Activated CD4-positive, alpha-beta T cell treated with anti-CD3 and anti-CD28 coated beads for 24 hours (primary cell): ENCODE measurements at places on chromosomes 12 and 14.

GRCh38 chr14:32233260-32233659 lies 30.2 kb upstream of the RNU6-8 start:
- DNase-seq: no peak

DNA sequence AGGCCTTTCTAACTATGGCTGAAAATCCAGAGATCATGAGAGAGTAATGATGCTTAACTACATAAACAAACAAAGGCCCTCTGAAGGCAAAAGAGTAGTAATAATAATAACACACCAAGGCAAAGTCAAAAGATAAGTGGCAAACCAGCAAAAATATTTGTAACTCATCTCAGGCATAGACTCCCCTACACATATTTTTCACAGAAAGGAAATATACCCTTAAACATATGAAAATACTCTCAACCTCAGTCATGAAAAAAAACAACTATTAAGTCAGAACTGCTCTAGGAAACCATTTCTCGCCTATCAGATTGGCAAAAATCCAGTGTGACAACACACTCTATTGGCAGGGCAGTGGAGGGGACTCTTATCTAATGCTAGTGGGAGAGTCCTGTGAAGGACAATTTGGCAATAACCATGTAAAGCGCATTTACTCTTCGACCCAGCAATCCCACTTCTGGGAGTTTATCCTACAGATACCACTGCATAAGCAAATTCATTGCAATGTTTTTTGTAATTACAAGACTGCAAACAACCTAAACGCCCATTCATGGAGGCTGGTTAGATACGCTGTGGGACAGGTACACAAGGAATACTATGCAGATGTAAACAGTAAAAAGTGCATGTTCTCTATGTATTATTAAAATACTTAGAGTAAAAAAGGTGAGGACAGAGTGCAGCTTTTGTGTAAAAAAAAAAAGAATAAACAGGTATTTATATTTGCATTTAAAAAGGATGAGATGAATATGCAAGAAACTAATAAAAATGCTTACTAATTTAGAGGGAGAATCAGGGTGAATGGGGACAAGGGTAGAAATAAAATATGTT lies 26.0 kb upstream of the IL22 start:
- DNase-seq: no peak

- no peak for DNase-seq
Measured at GRCh38 chr14:61334197-61334701, 12.9 kb downstream of the PRKCH start.

DNA sequence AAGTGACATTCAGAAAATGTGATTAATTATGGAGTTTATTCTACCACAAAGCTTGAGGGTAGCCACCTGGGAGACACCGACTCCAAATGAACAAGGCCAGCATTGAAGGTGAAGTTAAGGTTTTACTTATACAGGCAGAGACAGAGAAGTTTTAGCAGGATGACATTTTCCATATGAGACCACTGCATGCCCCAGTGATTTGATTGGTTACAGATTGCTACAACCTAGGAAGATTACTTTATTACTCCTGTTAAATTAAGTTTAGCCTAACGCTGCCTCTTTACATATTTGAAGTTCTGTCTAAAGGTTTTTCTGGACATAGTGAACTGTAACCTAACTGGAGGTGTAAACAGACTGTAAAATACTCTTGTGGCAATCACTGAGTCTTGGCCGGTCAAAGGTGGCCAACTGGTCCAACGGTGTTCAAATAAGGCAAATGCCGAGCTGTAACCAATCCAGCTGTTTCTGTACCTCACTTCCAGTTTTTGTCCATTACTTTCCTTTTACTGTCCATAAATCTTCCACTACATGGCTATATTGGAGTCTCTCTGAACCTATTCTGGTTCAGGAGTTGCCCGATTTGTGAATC lies 57.2 kb downstream of the RIN3 start:
- no peak for DNase-seq

DNA sequence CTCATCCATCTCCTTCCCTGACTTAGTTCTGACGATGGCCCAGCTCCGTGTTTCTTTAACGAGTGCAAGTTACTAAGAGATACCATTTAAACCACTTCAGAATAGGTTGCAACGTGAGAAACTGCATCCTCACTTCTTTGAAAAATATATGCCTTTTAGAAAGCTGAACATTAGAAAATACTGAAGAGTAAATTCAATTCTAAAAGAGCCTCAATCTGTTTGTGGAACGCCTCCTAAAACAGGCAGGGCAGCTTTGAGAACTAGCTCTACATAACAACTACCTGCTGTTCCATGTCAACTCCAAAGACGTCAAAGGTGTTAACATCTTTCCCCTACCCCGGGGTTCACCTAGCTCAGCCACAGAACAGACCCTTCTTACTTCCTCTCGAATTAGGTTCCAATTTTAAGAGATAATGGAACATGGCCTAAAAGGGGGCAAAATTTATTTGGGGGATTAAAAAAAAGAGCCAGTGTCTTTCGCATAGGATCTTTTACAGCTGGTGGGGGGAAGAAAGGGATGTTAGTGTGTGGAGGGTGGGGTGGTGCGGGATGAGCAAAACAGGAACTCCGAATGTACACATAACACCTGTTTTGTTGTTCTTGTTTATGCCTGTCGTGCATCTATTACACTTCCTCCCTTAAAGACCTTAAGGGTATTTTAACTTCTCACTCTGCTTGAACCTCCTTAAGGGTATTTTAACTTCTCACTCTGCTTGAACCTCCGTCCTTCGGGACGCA lies 3.3 kb downstream of the BHLHE41 start:
- DNase-seq: no peak

GRCh38 chr14:25056688-25057078 lies 6.7 kb upstream of the STXBP6 start:
- no peak for DNase-seq

DNA sequence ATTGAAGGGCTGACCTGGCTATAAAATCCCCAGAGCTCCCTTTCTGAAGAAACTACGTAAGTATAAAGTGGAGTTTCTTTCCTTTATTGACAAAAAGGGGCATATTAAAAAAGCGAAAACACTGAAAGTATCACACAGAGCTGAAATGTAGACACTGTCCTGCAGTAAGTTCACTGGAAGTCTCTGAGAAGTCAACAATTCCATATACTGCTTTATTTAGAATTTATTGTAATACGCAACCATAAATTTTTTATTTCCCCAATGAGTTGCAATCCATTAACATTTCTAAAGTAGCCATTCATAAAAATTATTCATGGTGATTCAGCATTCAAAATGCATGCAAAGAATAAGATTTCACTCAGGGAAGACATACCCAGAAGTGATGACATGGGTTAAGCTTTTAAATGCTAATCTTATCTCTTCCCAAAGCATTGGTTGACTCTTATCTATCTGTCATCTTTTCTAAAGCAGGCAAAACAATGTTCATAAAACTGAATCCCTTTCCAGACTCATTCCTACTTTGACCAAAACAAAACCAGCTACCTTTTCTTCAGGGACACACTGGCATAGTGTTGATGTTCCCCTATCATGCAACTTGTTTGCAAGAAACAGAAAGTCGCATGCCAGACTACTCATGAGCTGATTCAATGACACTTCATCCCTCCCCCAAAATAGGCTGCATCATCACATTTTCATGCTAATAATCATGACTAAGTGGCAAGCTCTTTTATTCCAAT lies 17.3 kb downstream of the KITLG start:
- DNase-seq: no peak

GRCh38 chr14:29603696-29604095 lies 324.0 kb downstream of the PRKD1 start:
- no peak for DNase-seq

- no peak for DNase-seq
Measured at GRCh38 chr14:102530828-102531478, 21.4 kb upstream of the ANKRD9 start.

GRCh38 chr12:109844091-109844490 lies 10.9 kb upstream of the TRPV4 start:
- DNase-seq: no peak

- DNase-seq: no peak
Measured at GRCh38 chr12:56237552-56237951, 7.7 kb downstream of the SLC39A5 start.

- DNase-seq: no peak
Measured at GRCh38 chr12:131442337-131442918, 268.5 kb upstream of the SFSWAP start.

- no peak for DNase-seq
Measured at GRCh38 chr14:97253756-97254155, 456.6 kb downstream of the VRK1 start.

DNA sequence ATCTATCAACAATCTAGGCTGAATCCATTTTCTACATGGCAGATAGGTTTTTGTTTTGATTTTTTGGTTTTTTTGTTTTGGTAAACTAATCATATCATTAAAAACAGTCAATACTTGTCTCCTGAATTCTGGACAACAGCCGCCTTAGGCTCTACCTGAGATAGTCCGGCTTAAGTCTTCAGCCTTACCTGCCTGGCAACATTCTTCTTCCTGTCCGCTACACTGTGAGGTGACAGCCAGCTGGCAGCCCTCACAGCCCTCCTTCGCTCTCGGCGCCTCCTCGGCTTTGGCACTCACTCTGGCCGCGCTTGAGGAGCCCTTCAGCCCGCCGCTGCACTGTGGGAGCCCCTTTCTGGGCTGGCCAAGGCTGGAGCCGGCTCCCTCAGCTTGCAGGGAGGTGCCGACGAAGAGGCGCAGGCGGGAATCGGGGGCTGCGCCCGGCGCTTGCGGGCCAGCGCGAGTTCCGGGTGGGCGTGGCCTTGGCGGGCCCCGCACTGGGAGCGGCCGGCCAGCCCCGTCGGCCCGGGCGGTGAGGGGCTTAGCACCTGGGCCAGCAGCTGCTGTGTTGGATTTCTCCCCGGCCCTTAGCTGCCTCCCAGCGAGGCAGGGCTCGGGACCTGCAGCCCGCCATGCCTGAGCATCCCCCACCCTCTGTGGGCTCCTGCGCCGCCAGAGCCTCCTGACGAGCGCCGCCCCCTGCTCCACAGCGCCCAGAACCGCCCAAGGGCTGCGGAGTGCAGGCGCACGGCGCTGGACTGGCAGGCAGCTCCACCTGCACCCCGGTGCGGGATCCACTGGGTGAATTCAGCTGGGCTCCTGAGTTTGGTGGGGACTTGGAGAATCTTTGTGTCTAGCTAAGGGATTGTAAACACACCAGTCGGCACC lies 49.0 kb downstream of the MDGA2 start:
- DNase-seq: no peak

- no peak for DNase-seq
Measured at GRCh38 chr12:14563046-14563445, 4.6 kb downstream of the PLBD1 start.

GRCh38 chr12:38638401-38638800 lies 267.0 kb downstream of the CPNE8 start:
- DNase-seq: no peak

GRCh38 chr12:50678650-50679365 lies 85.1 kb upstream of the ATF1 start:
- no peak for DNase-seq

DNA sequence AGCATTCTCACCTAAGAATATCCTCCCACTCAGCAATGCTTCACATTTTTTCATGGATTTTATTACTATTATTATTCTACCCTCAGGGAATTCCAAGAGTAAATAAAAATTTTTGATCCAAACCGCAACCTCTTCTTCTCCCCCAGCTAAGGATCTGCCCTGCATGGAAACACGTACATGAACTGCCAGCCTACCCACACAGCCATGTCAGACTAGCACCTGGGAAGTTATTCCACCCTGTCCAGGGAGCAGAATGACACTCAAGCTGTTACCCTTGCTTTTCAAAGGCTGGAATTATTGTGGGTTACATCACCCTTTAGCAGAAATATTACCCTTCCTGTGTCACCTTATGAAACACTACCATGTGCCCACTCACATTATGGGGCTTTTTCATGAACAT lies 227.3 kb upstream of the USP15 start:
- no peak for DNase-seq

DNA sequence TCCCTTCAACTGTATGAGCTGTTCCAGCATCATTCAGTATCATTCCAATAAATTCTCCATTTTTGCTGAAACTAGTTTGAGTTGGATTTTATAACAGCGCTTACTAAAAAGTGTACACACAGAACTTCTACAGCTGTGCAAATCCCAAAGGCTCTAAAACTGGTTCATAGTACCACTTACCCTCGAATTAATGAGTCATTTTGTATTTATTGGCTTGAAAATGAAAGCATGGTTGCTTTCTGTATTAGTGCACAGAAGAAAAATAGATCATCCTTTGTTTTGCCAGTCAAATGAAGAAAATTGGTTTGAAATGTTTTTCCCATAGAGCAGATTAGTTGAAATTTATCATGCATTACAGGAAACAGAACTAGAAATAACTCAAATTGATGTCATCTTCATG lies 268.3 kb upstream of the CPNE8 start:
- DNase-seq: no peak

GRCh38 chr14:20980906-20981305 lies 8.9 kb upstream of the METTL17 start:
- no peak for DNase-seq

DNA sequence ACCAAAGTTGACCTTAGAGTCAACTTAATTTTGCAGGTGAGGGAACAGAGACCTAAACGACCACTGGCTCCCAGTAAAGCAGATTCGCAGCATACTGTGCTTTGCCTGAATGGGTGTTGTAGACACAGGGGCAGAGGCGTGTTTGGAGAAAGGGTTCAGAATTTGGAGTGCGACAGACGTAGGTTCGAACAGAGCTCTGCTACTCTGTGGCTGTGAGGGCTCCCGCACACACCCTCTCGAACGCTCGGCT lies 243 bp upstream of the TOMM20L start:
- no peak for DNase-seq

DNA sequence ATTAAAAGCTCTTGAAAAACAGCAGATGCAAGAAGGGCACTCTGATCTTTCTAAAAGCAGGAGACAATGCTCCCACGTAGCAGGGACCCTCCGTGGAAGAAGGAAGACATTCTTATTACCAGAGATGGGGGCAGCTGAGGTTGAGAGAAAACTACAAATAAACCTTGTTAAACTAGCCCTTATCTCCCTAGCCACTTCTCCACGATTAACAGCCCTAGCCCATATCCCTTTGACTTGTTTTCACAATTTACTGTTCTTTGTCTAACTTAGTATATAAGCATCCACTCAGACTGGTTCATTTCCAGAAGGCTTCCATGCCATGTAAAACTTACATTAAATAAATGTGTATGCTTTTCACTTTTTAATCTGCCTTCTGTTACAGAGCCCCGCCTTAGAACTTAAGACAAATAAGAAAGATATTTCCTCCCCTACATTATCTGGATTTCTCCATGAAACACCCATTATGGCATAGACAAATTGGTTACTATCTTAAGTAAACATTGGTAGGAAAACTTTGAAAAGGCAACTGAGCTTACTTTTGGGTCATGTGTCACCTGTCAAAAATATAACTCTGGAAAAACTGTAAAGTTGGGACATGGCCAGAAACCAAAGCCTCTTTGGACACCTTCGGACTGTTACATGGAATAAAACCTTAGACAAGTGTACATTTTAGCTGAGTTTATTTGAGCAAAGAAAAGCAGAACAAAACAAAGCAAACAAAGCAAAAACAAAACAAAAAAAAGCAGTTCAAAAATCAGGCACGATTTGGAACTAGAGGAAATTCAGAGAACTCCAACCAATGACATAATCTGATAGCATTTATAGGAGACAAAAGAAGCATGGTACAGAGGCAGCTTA lies 4.9 kb upstream of the RNASE1 start:
- DNase-seq: no peak

GRCh38 chr12:119363037-119363436 lies 28.5 kb downstream of the CCDC60 start:
- DNase-seq: no peak

GRCh38 chr12:131640525-131640924 lies 70.4 kb upstream of the SFSWAP start:
- DNase-seq: no peak

GRCh38 chr12:109695961-109696461 lies 17.6 kb upstream of the FAM222A start:
- no peak for DNase-seq
